ENCODE measurements at places on chromosomes 11 and 22.

DNA sequence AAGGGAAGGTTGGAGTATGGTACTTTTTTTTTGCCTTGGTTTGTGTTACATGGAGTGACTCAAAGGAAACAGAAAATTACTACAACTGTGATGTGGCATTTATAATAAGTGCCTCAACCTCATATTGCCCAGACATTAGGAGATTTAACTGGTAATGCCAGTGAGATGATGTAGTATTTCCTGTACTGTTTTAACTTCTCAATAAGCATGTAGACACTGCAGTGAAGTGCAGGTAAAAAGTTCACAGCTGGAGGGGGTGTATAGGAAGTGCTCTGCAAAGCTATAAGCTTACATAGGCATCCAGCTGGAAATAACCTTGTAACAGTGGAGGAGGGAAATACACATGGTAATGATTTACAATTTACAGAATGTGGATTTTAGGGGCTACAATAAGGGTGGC is 138.2 kb upstream of the MTMR2 start:
- DNase-seq, result no peak

DNA sequence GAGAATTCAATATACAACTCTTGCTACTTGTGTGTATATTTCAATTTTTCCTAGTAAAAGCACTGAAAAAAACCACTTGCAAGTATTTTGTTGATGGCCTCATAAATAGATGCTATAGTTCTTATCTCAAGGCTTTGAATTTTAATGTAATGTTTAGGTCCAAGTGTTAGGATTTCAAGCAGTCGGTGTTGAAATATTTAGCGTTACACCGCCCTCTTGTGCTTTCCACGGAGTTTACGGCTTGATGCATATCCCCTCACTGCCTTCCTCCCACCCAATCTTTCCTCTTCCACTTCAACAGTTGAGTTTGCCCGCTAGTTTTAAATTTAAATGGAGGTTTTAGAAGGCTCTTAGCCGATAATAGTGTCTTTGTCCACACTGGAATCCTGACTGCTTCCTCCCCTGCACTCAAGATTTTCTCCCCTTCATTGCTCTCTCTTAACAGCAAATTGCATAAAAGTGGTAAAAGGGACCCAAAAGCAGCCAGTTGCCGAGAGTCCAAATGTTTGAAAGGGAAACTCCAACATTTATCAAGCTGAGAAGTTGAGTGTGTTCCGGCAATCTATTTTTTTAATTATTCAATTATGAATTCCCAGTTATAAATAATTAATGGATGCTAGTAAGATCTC is 25.9 kb upstream of the HTATIP2 start:
- no peak for DNase-seq

GRCh38 chr11:71131861-71132260 is 120.5 kb downstream of the SHANK2 start:
- DNase-seq, result no peak

GRCh38 chr11:133503236-133503635 is 29.1 kb downstream of the OPCML start:
- DNase-seq, result no peak

- no peak for DNase-seq
Measured at GRCh38 chr11:111731821-111732220, 34.4 kb downstream of the PPP2R1B start.

- no peak for DNase-seq
Measured at GRCh38 chr11:113274713-113275582, 39.4 kb upstream of the TTC12 start.

DNA sequence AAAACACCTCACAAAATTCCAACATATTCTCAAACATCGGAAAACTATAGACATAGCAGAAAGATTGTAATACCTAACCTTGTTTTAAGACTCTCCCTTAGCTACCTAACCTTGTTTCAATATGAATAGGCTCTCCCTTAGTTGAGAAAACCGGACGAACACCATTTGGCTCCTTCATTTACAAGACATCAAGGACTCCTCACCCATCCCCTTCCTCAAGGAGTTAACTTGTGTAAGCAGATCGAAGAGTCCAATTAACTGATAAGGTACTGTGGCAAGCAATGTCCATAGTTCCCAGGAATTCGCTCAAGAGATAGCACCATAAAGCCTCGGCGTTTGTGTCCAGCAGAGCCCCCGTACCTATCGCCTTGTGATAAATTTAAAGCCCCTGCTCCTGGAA is 4.6 kb upstream of the ACRV1 start:
- DNase-seq, result no peak

GRCh38 chr11:29184939-29185890 is 831.6 kb downstream of the KCNA4 start:
- DNase-seq, result no peak

GRCh38 chr11:35237860-35238715 is 99.1 kb downstream of the CD44 start:
- DNase-seq, result no peak

GRCh38 chr11:32602657-32603415 is 19.2 kb downstream of the EIF3M start:
- no peak for DNase-seq

- no peak for DNase-seq
Measured at GRCh38 chr11:78386215-78386941, 31.2 kb downstream of the GAB2 start.

DNA sequence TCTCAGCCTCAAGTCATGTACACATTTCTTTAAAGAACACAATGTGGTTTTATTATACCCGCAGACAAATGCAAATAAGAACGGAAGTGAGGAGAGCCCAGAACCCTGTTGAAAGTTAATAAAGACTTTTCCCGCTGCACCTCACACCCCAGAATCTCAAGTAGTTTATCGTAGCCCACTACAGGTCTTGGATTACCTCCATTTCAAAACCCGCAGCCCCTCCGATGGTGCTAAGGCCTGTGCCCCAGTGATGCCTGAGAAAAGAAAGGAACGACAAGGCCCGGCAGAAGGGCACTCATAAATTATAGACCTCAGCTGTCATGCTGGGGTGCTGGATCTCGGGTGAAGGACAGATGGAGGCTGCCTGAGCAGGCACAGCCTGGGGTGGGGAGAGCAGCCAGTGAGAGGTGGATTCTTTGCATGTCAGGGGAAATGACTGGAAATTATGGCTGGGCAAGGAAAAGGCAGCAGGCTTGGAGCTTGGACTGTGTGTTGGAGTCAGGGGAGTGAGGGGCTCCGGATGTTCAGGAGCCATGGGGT is 354.1 kb downstream of the NTM start:
- DNase-seq, result no peak

DNA sequence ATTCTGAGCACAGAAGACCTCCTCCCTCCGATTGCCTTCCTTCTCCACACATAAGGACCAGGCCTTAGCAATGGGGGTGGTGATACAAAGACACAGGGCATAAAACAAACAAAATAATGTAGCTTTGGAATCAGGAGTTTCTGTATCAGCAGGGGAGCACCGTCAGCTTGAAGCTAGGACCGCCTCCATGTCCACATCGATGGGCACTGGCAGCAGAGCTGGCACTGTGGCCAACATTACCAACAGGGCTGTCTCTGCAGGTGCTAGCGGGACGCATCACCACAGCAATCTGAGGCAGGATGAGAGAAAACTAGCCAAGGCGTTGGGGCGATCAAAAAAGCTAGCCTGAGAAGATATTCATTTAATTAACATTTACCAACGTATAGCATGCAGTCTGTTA is 201.4 kb downstream of the MAML2 start:
- DNase-seq, result no peak

GRCh38 chr22:45864959-45865476 is 111.9 kb downstream of the WNT7B start:
- no peak for DNase-seq

- peak; percentile 8 for DNase-seq
Measured at GRCh38 chr22:22593964-22594656, 35.0 kb upstream of the PRAME start.

DNA sequence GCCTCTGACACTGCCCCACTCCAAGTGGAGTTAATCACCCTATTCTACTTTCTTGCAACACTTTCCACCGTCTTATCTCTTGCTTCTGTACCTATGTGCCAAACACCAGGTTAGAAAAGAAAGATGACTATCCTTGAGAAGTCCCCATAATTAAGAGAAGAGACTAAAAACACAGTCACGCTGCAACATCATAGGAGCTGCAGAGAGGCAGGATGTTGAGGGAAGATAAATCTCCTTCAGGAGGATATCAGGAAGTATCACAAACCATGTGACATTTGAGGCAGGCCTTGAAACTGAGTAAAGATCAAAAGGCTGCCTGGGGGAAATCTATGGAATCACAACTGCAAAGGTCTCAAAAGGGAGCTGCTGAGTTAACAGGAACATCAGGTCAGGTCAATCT is 24.8 kb downstream of the GAB2 start:
- DNase-seq, result no peak

- DNase-seq, result no peak
Measured at GRCh38 chr11:12502046-12502445, 124.7 kb downstream of the PARVA start.

GRCh38 chr11:118265954-118266353 is 1.9 kb upstream of the MPZL2 start:
- no peak for DNase-seq

- DNase-seq, result no peak
Measured at GRCh38 chr11:129643031-129643721, 172.5 kb upstream of the TMEM45B start.

DNA sequence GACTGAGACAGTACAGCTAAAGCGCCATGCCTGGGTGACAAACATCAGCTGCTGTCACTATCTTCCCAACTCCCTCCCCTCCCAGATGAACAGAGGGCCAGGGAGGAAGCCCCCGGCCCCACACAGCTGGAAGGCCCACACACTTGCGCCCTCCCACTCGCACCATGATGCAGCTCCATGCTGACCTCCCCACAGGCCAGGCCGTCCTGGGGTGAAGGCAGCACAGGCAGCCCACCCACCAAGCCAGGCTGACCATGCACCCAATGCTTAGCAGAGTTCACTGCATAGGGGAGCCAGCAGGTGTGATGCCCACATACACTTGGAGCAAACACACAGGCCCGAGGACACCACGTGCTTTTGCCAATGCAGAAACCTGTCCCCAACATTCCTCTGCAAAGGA is 22.1 kb downstream of the LRFN4 start:
- DNase-seq, result no peak

- no peak for DNase-seq
Measured at GRCh38 chr11:104583857-104584256, 314.4 kb downstream of the CASP12 start.
